ENCODE measurements at places on chromosomes 3 and 15.

GRCh38 chr3:186841620-186842019 lies 890 bp upstream of the ADIPOQ start:
- no peak for DNase-seq

DNA sequence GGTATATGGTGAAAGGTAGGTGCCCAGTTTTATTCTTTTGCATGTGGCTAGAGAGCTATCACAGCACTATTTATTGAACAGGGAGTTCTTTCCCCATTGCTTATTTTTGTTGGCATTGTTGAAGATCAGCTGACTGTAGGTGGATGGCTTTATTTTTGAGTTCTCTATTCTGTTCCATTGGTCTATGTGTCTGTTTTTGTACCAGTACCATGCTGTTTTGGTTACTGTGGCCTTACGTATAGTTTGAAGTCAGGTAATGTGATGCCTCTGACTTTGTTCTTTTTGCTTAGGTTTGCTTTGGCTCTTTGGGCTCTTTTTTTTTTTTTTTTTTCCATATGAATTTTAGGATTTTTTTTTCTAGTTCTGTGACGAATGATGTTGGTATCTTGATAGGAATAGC lies 139.2 kb upstream of the CTNNB1 start:
- DNase-seq, result no peak

DNA sequence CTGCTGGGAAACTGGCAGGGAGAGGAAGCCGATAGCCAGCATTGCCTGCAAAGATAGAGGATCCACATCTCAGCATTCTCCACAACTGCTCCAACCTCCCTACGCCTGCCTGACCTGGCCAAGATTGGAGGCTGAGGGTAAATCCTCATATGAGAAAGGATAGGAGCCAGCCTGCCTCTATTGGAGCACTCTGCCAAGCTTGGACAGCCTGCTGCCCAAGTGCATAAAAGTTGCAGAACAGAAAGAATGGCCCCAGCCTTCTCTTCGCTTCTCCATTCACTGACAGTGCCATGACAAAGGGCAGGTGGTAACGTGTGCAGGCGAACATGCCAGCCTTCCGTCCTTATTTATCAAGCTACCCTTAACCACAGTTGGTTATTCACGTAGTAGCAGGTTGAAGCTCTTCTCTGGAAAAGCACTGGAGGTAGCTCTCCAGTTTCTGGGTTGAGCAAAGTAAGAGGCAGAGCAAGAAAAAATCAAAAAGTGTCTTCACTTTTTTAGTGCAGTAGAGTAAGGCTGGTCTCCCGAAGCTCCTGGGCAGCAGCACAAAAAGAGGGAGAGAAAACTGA lies 4.3 kb downstream of the BMF start:
- no peak for DNase-seq

GRCh38 chr3:33658991-33659848 lies 58.8 kb downstream of the CLASP2 start:
- DNase-seq, result peak; percentile 15

- no peak for DNase-seq
Observed at GRCh38 chr3:155646669-155647068, 98.2 kb downstream of the PLCH1 start.

GRCh38 chr15:75313116-75313845 lies 22.6 kb upstream of the COMMD4 start:
- DNase-seq, result no peak

DNA sequence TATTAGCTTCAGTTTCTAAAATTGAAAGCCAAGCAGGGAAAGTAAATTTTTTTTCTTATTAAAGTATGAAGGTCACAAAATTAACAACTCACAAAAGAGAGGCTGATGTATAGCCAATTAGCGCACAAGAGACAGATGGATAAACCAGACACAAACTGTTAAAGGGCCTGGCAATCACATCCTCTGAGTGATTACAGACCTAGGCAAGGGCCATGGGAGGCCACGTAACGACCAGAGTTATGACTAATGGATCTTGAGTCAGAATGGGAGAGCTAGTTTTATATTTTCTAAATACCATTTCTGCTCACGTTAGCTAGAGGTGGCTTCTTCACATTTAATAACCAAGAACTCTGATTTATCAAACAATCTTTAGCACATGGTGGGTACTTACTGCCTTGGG lies 17.8 kb upstream of the SCAMP5 start:
- DNase-seq, result no peak

DNA sequence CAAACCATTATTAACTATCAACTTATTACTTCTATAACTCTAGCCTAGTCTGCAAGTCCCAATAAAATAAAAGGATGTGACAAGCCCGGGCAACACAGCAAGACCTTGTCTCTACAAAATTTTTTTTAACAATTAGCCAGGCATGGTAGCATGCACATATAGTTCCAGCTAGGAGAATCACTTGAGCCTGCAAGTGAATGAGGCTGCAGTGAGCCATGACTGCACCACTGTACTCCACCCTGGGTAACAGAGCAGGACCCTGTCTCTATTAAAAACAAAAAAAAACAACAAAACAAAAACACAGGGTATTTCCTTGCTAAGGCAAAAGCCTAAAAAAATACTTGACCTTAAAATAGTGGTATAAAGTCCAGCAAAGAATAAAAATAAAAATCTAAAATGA lies 31.4 kb downstream of the ANKRD28 start:
- DNase-seq, result no peak
